Activated T-helper 1 cell treated with anti-CD3 and anti-CD28 coated beads, Interleukin-2, amount 50 U/mL, for 16 hours (primary cell): ENCODE measurements at places on chromosomes 5 and 9.

GRCh38 chr5:106363578-106363977 is 1307.2 kb downstream of the EFNA5 start:
- DNase-seq, result no peak

DNA sequence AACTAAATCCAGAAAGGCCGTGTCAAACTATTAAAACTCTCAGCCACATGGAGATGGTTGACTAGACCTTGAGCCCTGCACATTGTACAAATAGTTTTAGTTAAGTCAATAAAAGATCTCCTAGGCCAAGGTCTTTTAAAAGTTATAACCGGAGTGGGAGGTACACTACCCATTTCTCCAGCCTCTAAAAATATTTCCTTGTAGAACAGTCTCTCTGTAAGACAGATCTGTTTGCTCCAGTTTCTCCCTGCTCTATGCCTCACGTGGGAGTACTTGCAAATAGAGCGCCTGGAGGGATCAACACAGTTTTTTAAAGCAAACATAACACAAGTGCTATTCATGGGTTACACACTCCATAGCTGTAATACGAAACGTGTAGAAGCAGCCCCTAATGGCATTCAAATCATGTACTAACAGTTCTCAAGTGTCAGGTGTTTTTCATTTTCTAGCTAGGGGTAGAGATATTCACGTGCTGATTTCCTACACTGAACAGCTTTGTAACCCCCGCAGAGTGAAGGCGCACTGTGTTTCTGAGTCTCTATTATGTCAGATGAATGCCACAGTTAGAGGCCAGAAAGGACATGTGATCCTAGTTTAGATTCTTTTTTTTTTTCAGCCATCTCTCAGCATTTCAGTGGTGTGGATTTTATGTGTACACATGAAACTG is 703.4 kb upstream of the GRAMD2B start:
- no peak for DNase-seq

- no peak for DNase-seq
Observed at GRCh38 chr9:33128570-33128969, 38.6 kb downstream of the B4GALT1 start.

DNA sequence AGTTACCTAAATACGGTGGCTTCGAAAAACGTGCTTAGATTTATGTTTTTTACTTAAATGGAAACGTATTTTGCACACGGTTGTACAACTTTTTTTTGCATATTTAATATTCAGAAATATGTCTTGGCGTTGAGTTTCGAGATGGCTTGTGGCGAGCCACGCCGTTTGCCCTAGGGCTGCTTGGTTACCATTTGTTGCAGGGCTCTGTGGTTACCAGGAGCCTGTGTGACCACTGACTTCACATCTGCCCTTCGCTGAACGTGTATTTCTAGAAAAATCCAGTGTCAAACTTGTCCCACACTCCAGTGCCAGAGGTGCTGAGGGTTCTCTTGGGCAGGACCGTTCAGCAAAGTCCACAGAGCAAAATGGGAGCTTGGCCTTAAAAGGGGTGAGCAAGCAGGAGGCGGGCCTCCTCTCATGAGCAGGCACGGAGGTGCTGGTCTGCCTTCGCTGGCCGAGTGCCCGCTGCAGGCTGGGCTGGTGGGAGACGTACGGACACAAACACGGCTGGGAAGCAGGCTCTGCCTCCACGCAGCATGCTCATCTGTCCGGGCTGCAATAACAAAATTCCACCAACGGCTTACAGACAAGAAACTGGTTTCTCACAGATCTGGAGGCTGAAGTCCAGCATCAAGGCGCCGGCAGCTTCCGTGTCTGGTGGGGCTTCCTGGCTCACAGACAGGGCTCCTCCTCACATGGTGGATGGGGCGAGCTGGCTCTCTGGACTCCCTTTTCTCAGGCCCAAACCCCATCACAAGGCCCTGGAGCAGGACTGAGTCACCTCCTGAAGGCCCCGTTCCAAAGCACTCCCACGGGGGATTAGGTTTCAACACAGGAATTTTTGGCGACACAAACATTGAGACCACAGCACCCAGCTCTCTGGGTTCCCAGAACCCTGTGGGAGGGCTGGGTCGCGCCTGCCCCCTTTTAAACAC is 5.4 kb downstream of the MRPL36 start:
- DNase-seq, result no peak

GRCh38 chr5:10229306-10230048 is 20.2 kb downstream of the ATPSCKMT start:
- no peak for DNase-seq

- DNase-seq, result no peak
Observed at GRCh38 chr5:173574983-173575382, 41.5 kb downstream of the BOD1 start.

DNA sequence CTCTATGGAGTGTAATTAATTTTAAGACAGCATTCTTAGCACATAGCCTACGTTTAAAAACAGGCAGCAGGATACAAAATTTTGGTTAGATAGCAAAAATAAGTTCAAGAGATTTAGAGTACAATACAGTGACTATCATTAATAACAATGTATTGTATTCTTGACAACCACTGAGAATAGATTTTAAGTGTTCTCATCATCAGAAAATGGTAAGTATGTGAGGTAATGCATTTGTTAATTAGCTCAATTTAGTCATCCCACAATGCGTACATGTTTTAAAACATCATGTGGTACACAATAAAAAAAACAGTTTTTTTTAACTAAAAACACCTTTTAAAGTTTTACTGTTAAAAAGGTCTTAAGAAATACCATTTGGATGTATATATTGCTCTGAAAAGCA is 94.2 kb downstream of the MUSK start:
- no peak for DNase-seq

- DNase-seq, result no peak
Observed at GRCh38 chr5:57186194-57186593, 12.3 kb downstream of the GPBP1 start.

- DNase-seq, result no peak
Observed at GRCh38 chr9:2745560-2746380, 28.5 kb downstream of the KCNV2 start.

DNA sequence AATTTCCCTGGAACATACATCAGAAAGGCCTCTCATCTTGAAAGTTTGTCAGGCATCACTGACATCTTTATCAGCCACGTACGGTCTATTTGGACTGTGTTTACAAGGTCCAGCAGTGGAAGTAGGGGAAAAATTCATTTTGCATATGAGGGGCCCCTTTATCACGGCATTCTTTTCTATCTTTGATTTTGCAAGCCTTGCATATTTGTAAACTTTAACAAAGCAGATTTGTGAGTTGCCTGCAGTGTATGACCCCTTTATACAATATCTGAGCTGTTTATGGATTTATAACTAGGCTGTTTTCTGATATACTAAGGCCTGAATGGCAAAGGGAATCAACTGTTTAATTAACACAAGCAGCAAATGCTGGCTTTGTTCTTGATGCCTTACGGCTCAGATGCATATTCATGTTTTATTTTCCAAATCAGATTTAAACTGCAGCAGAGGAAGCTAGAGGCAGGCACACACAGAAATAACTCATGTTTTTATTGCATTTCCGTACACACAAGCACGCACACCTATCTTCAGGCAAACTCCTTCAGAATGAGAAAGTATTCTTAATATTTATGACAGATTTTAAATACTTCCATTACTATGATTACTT is 61.1 kb downstream of the CD180 start:
- DNase-seq, result no peak

GRCh38 chr5:14665101-14665822 is 744 bp downstream of the OTULIN start:
- no peak for DNase-seq

DNA sequence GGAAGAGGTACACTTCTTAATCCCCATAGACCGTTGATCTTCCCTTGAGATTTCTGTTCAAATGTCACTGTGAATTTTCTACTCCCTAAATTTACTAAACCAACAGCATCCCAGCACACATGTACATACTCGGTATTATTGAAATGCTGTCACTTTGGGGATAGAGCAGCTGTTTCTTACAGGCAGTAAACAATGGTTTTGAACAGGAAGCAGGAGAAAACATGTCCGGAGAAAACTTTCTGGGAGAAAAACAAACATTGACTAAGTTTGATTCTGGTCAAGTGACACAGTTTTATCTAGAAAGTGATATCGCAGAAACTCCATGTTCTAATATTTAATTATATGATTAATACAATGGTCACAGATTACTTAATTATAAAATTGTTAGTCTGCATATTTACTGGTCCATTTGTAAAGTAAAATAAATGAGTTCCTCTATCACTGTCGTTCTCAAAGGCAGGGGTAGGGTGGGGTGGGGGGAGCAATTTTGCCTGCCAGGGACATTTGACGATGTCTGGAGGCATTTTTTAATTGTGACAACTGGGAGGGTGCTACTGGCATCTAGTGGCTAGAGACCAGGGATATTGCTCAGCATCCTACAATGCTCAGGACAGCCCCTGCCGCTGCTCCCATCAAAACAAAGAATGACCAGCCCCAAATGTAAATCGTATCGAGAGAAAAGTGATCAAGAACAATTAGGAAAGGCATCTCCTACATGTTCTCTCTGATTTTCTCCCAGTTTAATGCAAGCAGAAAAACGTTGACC is 12.2 kb downstream of the TAS2R1 start:
- DNase-seq, result no peak

DNA sequence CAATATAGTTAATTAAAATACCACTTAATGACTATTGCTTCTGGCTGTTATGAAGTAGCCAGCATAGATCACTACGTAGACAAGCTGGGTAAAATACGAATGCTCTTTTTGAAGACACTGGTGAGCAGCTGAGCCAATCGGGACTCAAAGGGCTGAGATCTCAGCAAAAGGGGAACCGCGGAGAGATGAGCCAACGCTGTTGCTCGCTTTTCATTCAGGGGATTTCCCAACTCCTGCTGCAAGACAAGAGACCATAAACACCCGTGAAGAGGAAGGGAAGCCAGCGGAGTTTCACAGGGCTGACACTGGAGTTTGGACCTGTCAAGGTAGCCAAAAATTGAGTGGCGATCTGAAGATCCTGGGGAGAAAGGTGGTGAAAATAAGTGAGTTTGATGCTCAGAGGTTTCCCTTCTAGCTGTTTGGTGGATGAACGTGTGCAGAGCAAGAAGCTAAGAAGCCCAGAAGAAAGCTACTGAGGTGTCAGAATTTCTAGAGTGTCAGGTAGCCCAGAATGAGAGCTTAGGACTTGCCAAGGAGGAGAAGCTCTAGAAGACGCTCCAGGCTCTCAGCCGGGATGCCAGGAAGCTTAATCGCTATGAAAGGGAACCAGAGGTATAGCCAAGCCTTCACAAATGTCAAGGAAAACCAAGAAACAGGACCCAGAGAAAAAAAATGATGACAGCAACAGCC is 79.6 kb upstream of the RNU6ATAC start:
- no peak for DNase-seq
